ENCODE measurements at places on chromosomes 3 and 15.

GRCh38 chr3:29695201-29695600 is 414.3 kb downstream of the RBMS3 start:
- no peak for DNase-seq

DNA sequence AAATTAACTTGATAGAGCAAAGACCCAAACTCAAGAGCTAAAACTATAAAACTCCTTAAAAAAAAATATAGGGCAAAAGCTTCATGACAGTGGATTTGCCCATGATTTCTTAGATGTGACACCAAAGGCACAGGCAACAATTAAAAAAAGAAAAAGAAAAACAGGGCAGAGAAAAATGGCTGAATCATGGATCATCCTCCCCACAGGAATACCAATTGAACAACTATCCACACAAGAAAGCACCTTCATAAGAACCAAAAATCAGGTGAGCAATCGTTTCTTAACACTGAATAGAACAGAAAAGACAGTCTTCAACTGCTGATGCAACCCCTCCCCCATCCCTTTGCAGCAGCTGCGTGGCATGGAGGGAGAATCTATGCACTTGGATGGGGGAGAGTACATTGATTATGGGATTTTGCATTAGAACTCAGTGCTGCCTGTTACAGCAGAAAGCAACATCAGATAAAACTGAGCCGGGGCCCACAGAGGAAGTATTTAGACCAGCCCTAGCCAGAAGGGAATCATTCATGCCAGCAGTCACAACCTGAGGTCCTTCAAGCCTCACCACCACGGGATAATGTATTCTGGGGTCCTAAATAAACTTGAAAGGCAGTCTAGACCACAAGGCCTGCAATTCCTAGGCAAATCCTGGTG is 15.7 kb downstream of the C3orf33 start:
- DNase-seq: no peak

GRCh38 chr3:120909602-120909878 is 1.5 kb downstream of the STXBP5L start:
- DNase-seq: peak; percentile 30

DNA sequence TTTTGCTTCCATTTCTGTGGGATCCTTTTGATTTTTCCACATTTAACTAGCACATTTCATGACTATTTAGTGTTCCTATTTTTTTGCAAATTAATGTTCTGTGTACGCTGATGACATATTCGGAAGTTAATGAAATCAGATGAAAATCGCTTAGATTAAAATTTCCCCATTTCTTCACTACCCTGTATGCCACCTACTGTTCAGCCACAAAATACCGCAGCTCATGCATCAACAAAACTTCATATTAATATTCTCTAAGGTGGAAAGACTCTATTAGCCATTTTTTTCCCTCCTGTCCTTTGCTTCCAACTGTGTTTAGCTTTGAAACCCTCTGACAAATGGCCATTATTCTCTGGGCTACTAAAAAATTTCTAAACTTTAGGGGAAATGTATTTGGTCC is 300.6 kb downstream of the MECOM start:
- DNase-seq: no peak

DNA sequence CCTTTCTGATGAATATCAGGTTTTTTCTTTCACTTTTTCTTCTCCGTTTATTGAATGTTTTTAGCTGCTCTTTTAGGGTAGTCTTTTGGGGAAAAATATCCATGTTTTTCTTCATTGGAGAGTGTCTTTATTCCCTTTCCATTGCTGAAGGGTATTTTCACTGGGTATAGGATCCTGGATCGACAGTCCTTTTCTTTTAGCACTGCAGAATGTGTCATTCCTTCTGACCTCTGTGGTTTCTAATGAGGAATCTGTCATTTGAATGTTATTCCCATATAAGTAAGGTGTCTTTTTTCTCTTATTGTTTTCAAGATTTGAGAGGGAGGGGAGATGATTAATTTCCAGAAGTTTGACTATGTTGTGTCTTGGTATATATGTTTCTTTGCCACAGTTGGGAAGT is 96.8 kb downstream of the BBX start:
- no peak for DNase-seq

DNA sequence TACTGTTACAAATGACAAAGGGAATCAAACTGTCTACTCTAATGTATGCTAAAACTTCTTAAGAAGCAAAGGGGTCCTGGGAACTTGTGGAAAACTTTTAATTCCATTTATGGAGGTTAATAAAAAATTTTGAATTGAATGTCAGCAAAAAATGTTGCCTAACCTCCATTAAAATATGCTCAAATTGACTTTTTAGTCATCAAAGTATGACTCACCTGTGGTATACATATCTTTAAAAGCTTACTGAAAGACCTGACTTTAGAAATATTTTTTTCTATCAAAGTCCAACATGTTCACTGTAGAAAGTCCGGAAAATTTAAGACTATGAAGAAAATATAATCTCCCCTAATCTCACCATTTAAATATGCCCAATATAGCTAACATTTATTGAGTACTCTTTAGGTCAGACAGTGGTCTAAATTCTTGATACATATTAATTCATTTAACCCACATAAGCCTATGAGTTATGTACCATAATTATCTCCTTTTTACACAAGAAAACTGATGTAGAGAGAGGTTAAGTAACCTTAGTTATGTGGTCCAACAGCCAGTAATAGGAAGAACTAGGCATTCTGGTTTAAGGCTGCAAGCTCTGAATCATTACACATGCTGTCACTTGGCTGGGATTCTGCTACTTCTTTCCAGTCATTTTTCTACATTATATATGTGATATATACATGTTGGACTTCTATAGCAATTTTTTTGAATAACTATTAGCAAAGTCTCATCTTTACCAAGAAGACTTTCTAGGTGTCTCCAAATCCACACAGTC is 83.6 kb downstream of the PDZRN3 start:
- DNase-seq: no peak

DNA sequence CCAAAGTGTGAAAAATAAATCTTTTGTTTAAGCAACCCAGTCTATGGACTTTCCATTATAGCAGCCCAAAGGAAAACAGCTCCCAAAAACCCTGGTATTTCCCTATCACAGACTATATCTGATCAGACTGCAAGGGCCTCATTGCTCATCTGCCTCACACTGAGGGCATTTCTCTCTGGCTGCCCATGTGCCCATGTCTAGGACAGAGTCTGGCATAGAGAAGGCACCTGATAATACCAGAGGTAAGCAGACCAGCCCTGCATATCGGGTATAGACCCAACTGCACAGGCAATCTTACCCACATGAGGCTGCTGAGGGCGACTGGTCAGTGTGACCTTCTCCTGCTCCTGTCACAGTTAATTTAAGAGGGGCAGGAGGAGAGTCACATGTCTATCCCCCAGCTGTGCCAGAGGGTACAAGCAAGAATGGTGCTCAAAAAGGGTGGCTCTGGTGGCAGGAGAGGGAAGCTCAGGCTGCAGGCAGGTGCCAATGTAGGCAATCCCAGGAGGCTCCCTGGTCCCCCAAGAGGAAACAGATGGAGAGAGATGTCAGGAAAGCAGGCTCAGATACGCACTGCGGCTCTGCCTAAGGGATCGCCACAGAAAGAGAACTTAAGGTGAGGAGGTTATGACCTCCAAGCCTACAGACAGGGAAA is 3.1 kb downstream of the CSRNP1 start:
- no peak for DNase-seq

GRCh38 chr15:69390575-69390974 is 23.6 kb upstream of the KIF23 start:
- no peak for DNase-seq

DNA sequence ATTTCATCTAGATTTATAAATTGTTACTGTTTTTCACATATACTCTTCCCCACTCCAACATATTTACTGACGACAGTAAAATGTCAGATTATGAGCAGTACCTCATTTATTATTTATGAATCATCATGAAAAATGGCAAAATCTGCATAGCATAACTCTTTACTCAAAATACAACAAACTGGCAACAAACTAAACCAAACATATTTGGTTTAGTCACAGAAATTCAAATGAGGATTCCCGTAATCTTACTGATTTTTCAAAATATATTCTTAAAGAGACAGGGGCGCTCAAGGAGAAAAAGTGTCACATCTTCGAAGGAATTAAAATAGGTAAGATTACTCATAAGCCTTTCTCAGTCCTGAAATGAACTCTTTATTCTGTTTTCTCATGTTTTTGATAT is 3.0 kb upstream of the GPR87 start:
- no peak for DNase-seq

DNA sequence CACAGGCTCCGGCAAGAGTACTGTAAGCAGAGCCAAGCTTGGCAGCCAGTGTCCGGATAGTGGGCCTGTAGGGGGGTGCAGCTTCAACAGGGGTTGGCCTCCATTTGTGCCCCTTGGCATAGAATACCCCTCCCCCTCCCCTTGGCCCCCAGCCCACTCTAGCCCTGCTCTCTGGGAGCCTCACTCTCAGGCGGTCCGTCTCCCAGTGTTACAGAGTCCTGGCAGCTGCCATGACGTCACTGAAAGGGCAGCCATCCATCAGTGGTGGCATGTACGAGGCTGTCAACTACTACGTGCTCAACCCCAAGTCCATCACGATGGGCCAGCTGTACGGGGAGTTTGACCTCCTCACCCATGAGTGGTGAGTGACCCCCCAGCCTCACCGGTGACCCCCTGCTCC is 50.4 kb downstream of the DNAH1 start:
- no peak for DNase-seq

DNA sequence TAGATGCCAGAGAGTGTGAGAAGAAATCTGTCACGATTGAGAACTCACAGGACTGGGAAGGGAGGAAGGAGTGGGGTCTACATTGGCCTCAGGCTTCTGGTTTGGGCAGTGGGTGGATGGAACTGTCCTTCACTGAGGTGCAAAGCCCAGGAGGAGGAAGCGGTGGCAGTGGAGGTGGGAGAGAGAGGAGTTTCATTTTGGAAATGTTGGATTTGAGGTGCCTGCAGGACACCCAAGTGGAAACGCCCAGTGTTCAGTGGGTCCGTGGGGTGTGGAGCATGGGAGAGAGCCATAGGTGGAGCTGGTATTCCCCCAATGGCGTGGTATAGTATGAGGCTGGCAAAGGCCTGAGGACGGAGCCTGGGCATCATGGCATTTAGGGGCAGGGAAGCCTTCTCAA is 9.3 kb upstream of the EPHB3 start:
- no peak for DNase-seq

- no peak for DNase-seq
These were observed 11.2 kb downstream of the DLL4 start for GRCh38 chr15:40940296-40940801.

DNA sequence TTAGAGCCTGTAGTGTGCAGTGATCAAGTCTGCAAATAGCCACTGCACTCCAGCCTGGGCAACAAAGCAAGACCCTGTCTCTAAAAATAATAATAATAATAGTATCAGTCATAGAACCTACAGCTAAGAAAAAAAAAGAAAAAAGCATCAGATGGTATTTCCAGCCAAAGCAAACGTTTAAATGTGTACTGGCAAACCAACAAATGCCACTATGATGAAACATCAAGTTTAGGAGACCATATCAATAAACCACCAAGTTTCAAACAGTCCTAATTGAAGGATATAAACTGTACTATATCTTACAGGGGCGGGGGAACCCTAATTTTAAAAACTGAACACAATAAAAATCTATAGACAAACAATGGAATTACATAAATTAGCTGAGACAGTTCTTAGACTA is 6.4 kb downstream of the UBP1 start:
- DNase-seq: no peak

DNA sequence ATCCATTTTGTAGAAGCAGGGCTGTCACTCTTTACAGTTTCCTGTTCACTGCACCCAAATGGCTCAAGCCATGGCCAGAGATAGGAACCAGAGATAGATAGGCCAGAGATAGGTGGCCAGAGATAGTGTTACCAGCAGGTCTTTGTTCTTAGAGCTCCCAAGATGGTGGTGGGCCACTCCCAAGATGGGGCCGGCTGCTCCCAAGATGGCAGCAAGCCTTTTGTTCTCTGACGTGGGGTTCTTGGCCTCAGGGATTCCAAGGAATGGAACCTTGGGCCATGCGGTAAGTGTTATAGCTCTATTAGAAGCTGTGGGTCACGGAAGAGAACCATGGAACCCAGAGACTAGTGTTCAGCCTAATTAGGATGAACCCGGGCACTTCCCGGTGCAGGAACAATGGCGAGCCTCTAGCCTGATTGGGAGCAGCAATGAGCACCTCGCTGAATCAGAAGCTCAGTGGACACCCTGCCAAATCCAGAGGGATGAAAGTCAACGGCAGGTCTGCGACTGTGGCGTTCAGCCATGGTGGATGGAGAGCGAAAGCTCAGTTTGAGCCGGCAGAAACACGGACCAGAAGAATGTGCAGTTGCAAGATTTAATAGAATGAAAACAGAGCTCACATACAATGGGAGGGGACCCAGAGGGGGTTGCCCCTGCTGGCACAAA is 45.0 kb upstream of the CD96 start:
- DNase-seq: no peak

GRCh38 chr3:115524549-115524948 is 98.8 kb upstream of the GAP43 start:
- DNase-seq: no peak

DNA sequence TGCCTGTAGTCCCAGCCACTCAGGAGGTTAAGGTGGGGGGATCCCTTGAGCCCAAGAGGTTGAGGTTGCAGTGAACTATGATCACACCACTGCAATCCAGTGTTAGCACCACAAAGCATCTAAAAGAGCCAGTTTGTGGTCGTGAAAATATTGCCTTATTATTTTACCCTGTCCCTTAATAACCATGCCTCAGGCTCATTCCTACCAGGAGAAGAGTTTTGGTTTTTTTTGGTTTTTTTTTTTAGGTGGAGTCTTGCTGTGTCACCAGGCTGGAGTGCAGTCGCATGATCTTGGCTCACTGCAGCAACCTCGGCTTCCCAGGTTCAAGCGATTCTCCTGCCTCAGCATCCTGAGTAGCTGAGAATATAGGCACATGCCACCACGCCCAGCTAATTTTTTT is 17.9 kb upstream of the AVEN start:
- no peak for DNase-seq

DNA sequence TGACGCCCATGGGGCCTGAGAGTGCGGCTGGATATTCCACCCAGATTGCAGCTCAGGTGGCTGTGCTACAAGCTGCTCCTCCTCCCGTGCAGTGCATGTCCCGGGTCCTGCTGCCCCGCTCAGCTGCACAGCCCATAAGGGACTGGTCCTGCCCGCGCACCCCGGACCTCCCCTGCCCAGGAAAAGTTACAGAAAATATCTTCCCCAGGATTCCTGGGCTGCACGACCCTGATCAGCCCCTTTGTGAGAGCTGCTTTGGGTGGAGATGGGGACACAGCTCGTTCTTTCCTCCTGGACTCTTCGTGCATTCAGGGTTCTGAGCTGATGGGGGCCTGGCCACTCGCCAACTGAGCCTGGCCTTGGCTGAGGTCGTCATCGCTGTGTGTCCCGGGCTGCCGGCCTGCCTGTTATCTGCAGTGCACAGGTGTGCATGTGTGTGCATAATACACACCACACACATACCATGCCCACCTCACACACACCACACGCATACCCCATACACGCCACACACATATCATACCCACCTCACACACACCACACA is 28.8 kb downstream of the APBA2 start:
- no peak for DNase-seq

- DNase-seq: no peak
These were observed 23.0 kb upstream of the BFSP2 start for GRCh38 chr3:133376810-133377209.

DNA sequence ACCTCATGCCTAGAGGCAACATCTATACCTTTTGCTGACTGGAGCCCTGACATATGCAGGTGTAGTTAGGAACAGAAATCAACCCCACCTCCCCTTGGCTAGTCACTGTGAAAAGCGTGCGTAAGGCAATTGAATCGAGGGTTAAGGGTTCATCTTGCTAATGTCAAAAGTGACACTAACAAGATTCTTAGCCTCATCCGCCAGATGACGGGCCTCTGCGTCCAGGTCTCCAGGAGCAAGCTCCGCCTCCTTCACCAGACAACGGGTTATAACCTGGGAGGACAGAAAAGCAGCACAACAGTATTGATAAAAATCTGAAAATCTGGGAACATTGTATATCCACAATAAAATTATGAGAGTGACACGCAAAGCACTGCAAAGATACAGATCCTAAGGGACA is 4.7 kb downstream of the SELENOS start:
- DNase-seq: no peak

All from NCI-H2029 treated with DMSO at 0.1 percent for 48 hours (cell line).